Karpas-422 (cell line): ENCODE measurements at places on chromosomes 12 and 14.

DNA sequence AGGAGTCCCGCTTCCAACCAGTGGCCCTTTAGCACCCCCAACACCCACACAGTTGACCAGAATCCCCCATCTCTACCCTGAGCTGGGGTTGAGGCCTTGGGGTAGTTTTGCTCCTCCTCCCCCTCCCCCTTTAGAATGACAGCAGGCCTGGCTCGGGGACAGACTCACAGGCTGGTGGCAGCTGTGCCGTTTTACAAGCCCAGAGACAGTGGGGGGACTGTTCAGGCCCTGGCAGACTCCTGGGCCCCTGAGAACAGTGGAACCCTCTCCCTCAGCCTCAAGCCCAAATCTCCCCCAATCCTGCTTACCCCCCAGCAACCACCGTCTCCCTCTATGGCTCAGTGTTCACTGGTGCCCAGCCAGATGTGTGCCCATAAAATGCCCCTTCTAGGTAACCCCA, 10.1 kb downstream of the TMEM119 start:
- DNase-seq, result no peak

DNA sequence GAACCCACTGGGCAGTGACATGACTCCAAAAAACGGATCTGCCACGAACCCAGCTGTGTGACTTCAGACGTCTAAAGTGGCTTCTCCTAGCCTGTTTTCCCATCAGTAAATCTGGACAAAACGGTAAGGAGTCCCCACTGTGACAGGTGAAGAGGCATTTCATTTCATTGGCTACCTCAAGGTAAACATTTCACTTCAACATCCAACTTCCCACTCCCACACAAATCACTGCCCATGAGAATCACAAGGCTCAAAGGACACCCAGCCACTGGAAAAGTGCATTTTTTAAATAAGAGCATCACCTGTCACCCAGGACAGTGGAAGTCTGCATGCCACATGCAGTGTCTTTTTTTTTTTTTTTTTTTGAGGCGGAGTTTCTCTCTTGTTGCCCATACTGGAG, 27.9 kb downstream of the HSP90AA1 start:
- DNase-seq, result no peak

DNA sequence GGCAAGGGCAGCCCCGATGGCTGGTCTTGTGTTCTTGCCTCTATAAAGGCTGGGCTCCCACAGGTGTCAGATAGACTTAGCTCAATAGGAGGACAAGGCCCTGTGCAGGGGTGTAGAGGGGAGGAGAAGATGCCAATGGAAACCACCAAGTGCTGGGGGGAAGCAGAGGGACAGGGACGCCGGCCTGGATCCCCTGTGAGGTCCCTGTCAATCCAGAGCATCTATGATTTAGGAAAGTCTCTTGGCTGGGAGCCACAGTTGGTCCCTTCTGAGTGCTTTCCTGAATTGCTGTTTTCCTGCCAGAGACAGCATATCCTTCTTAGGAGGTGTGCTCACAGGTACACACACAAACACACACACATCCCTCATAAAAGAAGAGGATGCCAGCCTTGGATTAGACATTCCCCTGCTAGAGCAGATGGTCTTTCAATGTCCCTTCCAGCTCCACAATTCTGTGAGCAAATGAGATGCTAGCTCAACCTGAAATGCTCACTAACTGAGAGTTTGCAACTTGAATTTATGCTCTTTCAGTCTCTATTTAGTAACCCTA, 62.7 kb downstream of the TTC7B start:
- no peak for DNase-seq

DNA sequence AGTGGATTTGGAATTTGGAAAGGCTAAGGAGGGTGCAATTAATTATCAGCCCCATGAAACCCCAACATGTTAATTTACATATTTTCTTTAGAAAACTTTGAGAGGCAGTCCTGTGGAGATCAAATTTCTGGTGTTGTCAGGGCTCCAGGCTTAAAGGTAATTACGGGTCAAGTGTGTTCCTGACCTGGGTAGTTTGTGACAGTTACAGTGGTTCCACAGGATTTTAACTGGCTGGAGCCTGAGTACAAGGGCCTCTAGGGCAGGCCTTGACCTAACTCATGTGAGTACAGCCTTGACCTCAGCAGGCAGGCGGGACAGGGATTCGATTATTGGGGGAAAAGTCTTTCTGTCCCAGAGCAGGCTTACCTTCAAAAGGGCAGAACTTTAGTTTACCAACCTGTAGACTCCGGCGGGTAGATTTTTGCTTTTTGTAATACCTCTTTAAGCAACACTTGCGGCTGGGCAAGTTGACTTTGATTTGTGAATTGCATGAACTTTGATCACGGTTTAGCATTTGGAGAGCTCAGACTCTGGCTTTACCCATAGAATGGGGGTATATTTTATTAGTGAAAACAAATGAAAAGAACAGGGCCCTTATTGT, 8.4 kb upstream of the PPTC7 start:
- DNase-seq, result no peak

- DNase-seq, result peak; percentile 92
These were observed 1.7 kb upstream of the CCND2 start for GRCh38 chr12:4271717-4272423.

- no peak for DNase-seq
These were observed 383.3 kb downstream of the DPF3 start for GRCh38 chr14:72510566-72510965.

- no peak for DNase-seq
These were observed 31.8 kb upstream of the CMAS start for GRCh38 chr12:22014041-22014782.

DNA sequence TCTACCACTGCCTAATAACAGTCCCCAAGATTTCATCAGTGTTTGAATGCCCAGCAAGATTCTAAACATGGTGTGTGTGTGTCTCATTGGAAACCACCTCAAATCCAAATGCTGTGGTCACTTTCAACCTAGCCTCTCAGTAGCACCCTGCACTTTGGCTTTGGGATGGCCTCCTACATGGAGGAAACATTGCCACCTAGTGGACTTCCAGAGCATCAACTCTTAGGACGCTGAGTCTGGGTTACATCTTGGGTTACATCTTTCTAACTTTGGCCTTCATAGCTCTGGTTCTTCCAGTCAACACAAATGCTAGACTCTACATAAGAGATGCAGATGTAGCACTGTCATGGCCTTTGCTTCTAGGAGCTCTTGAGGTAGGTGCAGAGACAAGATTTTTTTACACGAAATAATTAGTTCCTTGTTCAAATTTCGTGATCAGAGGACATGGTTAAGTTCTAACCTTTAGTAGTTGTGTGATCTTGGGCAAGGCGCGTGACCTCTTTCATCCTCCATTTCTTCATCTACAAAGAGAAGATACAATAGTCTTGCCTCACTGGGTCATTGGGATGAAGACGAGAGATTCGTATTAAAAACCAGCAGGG, 113.5 kb upstream of the VASH1 start:
- peak; percentile 87 for DNase-seq

DNA sequence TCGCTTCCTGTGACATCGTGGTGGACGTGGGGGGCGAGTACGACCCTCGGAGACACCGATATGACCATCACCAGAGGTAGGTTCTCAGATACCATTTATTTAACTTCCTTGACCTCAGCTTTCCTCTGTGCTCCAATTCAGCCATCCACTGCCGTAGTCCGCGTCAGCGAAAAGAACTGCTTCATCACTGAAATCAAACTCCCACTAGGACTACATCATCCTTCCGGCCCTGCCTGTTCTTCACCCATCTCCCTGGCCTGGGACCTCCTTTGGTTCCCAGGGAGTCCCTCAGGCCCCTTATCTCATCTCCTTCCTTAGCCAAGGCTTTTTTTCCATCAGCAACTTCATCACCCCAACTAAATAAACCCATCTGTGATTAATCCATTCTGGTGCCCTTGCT, 692 bp downstream of the MYG1 start:
- peak; percentile 61 for DNase-seq

- DNase-seq, result no peak
These were observed 75.9 kb downstream of the LIN7A start for GRCh38 chr12:80861641-80862378.
